ENCODE measurements at places on chromosomes 13 and 19. TPM values are rescaled to one million over a fixed set of nuclear protein-coding genes. Genes with fewer than 3 reads are reported as not detected.

DNA sequence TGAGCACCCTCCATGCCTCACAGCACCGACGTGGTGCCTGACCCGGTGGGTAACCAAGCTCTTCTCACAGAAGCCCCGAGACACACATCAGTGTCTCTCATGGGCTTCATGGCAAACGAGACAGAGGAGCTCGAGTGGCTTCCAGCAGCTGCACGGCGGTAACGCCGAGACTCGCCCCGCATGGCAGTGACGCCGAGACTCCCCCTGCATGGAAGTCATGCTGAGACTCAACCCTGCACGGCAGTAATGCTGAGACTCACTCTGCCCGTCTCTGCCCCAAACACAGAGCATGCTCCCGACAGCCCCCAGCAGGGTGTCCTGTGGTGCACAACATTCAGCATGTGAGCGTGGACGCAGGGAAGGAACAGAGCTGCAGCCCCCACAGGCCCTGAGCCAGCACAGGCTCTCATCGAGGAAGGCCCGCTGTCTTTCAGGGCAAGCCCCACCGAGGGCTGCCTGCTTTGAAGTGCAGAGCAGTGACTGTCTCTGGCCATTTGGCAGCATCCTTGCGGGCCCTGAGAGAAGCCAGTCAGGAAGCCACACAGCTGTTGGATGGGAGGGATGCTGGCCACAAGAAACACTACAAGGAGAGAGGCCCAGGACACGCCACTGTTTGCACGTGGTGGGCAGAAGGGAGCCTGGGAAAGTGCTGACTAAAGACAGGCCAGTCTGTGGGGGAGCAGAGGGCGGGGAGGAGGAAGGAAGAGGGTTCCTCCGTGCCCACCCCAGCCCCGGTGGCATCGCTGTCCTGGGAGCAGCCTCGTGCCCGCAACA is 9.5 kb downstream of the GAS6 start:
- peak; percentile 61 for DNase-seq

- DNase-seq = no peak
These were observed 11.2 kb downstream of the ACTN4 start for GRCh38 chr19:38658462-38659306.

DNA sequence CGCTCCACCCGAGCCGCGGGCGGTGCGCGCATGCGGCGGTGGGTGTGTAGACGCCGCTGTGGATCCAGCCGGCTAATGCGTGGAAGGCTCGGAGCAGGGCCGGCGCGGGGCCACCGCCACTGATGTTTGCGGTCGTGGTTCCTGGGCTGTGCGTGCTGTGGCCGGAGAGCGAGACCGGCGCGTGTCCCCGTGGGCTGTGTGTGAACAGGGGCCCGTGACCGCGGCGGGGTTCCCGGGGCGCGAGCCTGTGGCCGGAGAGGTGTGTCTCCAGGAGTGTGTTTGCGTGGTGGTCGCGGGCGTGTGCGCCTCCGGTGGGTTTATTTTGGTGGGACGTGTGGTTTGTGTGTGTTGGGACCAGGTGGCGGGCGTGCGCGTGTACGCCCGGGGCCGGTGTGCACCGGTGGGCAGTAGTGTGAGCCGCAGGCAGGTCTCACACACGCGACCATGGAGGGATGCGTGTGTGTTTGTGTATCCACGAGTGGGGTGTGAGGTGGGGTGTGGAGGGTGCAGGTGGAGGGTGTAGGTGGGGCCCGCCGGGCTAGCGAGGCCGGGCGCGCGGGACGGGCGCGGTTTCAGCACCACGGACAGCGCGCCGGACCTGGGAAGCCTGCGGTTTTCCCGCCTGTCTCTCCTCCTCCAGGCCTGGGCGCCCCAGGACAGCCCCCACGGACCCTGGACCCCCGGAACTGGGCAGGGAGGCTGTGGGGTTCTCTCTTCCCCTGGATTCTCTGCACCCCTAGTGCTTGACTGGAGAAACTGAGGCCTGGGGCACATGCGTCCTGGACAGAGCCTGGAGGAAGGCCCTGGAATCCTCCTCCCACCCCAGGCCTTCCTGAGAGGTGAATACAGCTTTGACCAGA is 1.6 kb downstream of the HCN2 start:
- no peak for DNase-seq

GRCh38 chr19:6138066-6138465 is 2.6 kb downstream of the ACSBG2 start:
- no peak for DNase-seq

- DNase-seq = no peak
These were observed 85.0 kb upstream of the ARHGEF7 start for GRCh38 chr13:111029957-111030609.

DNA sequence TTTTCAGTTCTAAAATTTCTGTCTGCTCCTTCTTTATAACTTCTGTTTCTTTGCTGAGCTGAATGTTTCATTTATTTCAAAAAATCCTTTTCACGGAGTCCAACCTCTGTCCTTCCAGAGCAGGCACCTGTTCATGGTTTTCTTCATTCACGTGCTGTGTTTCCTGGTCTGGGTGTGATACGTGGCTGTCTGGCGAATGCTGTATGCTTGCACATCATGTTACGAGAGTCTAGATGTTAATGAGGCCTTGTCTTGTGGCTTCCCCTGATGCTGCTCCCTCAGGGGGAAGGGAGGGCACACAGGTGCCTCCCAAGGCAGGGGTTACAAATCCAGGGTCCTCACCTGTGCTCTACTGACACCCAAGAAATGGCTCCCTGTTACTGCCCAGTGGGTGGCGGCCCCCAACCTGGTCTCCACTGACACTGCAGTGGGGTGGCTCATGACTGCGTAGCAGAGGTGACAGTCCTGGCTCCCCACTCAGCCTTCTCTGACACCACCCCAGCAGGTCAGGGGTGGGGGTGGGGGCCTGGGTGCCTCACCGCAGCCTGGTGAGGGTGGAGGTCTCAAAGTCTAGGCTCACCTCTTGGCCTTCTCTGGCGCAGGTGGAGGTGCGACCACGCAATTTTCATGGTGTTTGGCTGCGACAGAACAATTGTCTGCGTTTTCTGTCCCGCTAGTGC is 20.1 kb upstream of the RAB20 start:
- DNase-seq = no peak

- no peak for DNase-seq
These were observed 1.2 kb upstream of the TRIM13 start for GRCh38 chr13:49995625-49996101.

GRCh38 chr19:28949535-28949934 is 263.4 kb downstream of the UQCRFS1 start:
- DNase-seq = no peak

GRCh38 chr13:40933508-40934204 is 85.5 kb downstream of the ELF1 start:
- DNase-seq = no peak

GRCh38 chr19:1248139-1248785 is at the start of gene MIDN:
Gene MIDN, plus strand, starts transcription at chr19:1248583. Its CDS starts 1,714 bp downstream, at chr19:1250297.
- DNase-seq = peak; percentile 88

DNA sequence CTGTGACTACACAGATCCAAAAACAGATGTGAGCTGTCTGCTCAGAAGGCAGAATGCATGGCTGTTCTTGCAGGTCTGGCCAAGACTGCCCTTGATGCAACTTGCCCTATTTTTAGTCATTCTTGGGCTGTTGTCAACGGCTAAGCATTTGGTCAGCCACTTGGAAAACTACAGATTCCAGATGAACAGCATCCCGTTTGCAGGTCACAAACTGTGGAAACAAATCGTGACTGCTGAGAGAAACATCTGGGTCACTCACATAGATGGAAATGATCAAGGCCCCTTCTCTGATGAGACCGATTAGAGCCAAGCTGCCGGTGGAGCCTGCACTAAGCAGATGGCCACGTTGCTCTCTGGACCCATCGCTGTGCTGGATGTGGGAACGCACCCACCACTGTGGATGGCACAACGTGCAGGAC is 15.4 kb upstream of the METTL21C start:
- no peak for DNase-seq

GRCh38 chr19:48608798-48609263 is 2.3 kb downstream of the SPACA4 start:
- DNase-seq = no peak

GRCh38 chr13:29538652-29539040 is 56.8 kb downstream of the SLC7A1 start:
- no peak for DNase-seq

DNA sequence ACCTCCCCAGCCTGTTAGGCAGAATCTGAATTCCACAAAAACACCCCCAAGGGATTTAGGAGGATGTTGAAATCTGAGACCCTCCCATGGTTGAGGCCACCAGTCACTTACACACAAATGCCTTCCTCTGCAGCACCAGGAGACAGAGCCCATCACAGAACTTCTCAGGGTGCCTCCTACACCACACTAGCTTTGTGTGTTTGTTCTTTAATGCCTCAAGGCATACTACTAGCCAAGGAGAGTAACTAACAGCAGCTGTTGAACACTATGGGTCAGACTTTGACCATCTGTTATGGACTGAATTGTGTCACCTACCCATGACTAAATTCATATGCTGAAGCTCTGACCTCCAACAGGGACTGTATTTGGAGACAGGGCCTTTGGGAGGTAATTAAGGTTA is 9.5 kb upstream of the MED26 start:
- DNase-seq = no peak

GRCh38 chr19:38734426-38735256 is 9.6 kb downstream of the CAPN12 start:
- no peak for DNase-seq

GRCh38 chr13:73228546-73228945 is 169.7 kb downstream of the KLF5 start:
- no peak for DNase-seq

DNA sequence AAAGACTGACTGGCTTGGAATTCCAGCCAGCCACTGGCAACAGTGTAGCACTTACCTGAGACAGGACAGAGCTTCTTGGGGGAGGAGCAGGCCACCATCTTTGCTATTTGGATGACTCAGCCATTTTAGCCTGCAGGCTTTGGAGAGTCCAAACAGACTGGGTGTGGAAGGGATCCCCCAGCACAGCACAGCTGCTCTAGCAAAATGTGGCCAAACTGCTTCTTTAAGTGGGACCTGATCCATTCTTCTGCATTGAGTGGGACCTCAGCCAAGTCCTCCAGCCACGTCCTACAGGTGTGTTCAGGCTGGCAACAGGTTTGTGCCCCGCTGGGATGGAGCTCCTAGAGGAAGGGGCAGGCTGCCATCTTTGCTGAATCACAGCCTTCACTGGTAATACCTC is 80.0 kb downstream of the NDFIP2 start:
- DNase-seq = no peak

- no peak for DNase-seq
These were observed 2.2 kb downstream of the PAN3 start for GRCh38 chr13:28140433-28141125.

GRCh38 chr19:38389957-38390924 is 1.7 kb downstream of the SPRED3 start:
- no peak for DNase-seq

DNA sequence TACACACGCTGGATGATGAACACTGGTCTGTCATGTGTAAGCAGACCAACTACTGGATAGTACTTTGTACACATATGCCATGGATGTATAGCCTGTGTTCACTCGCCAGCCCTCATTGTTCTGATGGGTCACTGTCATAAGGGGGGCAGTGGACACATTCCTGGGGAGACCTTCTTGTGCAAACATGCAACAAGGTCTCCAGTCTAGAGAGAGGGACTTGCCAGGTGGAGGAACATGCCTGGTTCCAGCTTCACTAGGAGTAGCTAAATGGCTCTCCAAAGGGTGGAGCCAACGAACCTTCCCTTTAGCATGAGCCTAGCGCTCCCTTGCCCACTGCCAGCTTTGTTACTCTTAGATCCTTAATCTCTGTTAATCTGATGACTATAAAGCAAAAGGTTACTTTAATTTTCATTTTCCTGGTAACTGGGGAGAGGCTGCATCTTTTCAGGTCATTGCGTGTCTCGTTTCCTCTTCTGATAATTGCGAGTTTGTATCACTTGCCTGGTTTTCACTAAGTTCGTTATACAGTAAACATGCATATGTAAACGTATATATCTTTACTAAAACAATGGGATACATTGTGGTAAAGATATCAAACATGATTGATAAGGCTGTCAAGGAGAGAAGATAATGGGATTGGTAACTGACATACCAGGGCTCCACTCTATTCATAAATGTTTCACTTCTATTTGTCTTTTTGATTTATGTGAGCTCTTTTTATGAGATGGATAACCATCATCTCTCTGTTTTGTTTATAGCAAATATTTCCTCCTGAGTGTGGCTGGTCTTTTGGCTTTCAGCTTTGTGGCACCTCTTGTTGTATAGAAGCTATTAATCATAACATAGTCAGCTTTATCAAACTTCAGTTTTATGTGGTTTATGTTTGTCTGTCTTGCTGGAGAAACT is 235.2 kb upstream of the SGCG start:
- DNase-seq = no peak

DNA sequence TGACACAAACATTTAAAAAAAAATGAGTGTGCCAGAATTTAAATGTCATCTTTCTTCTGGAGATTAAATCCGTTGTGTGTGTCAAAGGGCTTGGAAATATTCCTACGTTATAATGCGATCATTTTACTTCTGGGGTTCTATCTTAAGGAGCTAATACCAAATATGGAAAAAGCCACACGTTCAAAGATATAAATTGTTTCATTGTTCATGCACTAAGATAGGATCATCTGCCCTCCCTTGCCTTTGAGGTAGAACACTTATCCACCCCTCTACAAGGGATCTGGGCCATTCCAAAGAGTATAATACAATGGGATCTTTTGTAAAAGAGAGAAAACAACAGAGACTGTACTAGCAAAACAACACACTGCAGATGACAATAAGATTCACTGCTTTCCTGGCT is 64.9 kb downstream of the ANKRD10 start:
- DNase-seq = no peak

DNA sequence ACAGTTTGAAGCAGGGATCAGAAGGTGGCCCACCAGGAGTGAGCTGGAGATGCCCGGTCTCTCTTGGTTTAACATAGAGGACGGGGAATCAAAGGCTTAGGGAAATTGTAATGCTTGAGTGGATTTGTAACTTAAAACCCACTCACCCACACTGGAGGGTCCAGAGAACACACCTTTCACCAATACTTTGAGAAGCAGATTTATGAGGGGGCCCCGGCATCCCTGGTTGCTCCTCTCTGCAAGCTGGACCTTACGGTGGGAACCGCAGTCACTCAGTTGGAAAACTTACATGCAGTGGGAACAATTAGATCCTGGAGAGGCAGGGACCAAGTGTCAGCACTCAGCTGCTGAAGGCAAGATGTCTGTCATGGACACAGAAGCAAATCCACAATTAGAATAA is 20.5 kb downstream of the PPP5C start:
- no peak for DNase-seq

- DNase-seq = peak; percentile 88
These were observed 16.1 kb upstream of the MADCAM1 start for GRCh38 chr19:480016-480855.

The ZNF224 gene
- total RNA-seq = 13.6 TPM

The FOSB gene
- 0.33 TPM for total RNA-seq

The TUBB4A gene
- 3.3 TPM for total RNA-seq

The SHD gene
- 0.16 TPM for total RNA-seq

The TEX101 gene
- not detected for total RNA-seq

The RPS28 gene
- total RNA-seq = 967 TPM

The MEIOSIN gene
- not detected for total RNA-seq

The METTL21C gene
- not detected for total RNA-seq

The SUGP2 gene
- 68.2 TPM for total RNA-seq

The IGFL2 gene
- not detected for total RNA-seq

The ZNF667 gene
- 5.6 TPM for total RNA-seq

The ZNF577 gene
- total RNA-seq = 9.7 TPM

The RGL3 gene
- 9.2 TPM for total RNA-seq

The ZNF835 gene
- 4.9 TPM for total RNA-seq

The PINLYP gene
- total RNA-seq = 1.0 TPM

The ZNF112 gene
- 3.5 TPM for total RNA-seq

Data from left ventricle myocardium inferior (tissue), 1 donor.